ENCODE measurements at places on chromosomes 3 and 15. TPM values are rescaled to one million over a fixed set of nuclear protein-coding genes. Genes with fewer than 3 reads are reported as not detected.

DNA sequence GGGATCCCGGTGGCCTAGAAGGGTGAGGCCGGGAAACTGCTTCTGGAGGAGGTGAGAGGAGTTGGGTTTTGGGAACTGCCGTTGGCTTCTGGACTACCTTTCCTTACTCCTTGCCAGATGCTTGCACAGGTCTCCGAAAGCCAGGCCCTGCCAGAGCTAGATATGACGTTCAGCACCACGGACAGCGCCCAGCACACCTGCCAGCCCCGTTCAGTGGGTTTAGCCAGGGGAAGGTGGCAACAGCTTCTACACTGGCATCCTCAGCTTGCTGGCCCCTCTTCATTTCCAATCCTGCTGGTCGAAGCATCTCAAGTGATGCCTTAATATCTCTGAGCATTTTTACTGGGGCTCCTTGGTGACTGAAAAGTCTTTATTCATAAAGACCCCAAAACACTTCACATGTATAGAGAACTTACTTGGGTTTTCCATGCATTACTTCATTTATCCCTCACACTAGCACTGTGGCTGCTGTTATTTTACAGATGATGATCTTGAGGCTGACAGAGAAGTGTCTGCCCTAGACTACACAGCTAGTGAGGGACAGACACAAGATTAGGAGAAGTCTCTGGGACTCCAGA, 21.9 kb downstream of the HCN4 start:
- peak; percentile 73 for DNase-seq

- no peak for DNase-seq
Observed at GRCh38 chr3:14363991-14364390, 38.4 kb upstream of the SLC6A6 start.

GRCh38 chr3:151130428-151130827, 45.0 kb downstream of the MED12L start:
- no peak for DNase-seq

DNA sequence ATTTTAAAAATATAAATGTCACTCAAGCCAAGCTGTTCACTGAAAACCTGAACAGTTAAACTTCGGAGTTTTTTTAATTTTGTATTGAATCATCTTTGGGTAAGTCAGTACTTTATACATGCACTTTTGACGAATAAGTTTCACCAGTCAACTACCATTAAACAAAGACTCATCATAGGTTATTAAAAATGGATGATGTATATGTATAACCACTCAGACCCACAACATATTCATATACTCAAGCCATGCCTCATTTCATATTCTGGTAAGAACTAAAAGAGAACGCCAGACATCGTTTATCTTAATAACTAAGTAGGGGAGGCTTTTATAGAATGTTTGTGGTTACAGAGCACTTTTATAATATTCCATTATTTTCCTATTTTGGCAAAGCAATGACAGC, 18.3 kb downstream of the MSL2 start:
- no peak for DNase-seq

GRCh38 chr15:25529774-25530173, 91.0 kb upstream of the UBE3A start:
- DNase-seq = no peak

GRCh38 chr3:78887029-78887428, 880.8 kb downstream of the ROBO1 start:
- no peak for DNase-seq

GRCh38 chr15:99197856-99198255, 51.5 kb downstream of the TTC23 start:
- no peak for DNase-seq

- no peak for DNase-seq
Observed at GRCh38 chr15:70192490-70192889, 94.8 kb upstream of the TLE3 start.

- no peak for DNase-seq
Observed at GRCh38 chr3:178302966-178303930, 233.0 kb upstream of the KCNMB2 start.

GRCh38 chr3:48232734-48233133, 8.2 kb upstream of the ZNF589 start:
- peak; percentile 66 for DNase-seq

- peak; percentile 71 for DNase-seq
Observed at GRCh38 chr15:78709263-78709882, 68.4 kb upstream of the CHRNB4 start.

GRCh38 chr3:149770246-149770645, 18.0 kb upstream of the COMMD2 start:
- no peak for DNase-seq

- DNase-seq = no peak
Observed at GRCh38 chr3:114800272-114801031, 346.6 kb downstream of the ZBTB20 start.

DNA sequence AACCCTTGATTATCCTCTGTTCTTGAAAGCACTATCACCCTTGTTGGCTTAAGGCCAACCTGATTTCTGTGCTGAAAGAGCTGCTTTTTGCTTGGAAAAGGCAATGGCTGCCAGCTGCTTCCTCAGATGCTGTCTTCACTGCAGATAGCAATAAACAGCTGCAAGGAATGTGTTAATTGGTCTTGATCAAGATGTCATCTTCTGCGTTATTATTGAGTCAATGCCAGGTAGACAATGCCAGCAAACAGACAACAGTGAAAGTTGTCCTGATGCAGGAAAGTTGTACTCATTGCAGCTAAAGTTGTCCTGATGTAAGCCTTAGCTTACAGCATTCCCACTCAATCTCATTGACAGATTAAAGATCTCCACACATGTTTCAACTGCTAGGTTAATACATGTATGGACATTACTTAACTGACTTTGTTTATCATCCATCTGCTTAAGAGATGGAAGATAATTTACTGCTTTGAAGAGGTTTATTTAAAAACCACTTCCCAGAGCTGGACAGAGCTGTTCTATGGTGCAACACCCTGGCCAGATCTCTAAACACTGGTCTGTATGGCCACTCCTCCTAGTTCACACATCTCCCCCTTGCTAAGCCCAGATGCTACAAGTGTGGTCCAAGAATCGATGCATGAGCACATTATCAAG, 251.0 kb upstream of the MCTP2 start:
- no peak for DNase-seq

DNA sequence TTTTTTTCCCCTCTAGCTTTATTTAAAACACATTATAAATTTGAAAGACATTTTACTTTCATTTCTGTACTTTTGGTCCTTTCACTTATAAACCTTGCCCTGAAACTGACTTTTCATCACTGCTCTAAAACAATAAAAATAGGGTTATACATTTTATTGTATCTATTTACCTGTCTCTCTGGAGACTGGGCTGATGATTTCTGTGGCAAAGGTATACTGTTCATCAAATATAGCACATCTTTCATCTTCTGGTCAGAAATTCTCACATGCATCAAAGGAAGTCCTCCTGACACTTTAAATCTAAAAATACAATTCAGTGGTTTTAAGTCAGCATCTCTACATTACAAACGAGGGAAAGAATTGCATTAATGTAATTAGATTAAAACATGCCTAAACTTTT, 86.1 kb downstream of the VPS13C start:
- DNase-seq = no peak

- peak; percentile 56 for DNase-seq
Observed at GRCh38 chr3:161409069-161409468, 37.8 kb upstream of the SPTSSB start.

DNA sequence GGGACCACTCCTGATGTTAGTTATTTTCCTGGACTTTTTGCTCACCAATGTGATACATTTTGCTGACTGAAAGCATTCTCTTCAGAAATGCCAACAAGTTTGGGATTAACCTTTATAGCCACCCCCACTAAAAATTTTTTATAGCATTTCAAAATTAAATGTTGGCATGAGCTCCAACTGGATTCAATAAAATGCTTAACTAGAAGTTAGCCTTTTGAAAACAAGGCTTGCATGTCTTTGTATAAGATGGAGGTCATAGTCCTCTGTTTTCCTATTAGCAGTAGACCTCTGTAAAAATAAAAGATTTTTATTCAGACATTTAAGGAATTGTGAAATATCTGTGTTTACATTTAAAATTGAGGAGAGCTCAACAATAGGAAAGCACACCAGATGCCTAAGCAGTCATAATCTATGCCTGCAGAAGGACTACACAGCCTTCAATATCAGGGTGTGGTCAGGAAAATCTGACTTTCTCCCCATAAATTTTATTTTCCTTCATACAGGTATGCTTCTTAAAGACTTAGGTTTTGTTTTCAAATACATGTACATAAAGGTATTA, 87.2 kb downstream of the DNAJC13 start:
- DNase-seq = no peak

DNA sequence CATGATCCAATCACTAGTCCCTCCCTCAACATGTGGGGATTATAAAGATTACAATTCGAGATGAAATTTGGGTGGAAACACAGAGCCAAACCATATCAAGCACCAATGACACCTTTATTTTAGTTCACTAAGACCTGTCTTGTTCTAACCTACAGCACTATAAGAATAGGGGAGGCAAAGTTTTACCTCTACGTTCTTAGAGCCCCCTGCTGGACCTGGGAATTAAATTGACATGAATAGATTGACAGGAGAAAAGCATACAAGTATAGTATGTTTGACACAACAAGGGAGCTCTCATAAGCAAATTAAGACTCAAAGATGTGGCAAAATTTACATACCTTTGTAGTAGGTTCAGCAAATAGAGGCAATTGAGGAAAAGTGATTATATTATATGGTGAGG, 974.4 kb upstream of the ALCAM start:
- no peak for DNase-seq

DNA sequence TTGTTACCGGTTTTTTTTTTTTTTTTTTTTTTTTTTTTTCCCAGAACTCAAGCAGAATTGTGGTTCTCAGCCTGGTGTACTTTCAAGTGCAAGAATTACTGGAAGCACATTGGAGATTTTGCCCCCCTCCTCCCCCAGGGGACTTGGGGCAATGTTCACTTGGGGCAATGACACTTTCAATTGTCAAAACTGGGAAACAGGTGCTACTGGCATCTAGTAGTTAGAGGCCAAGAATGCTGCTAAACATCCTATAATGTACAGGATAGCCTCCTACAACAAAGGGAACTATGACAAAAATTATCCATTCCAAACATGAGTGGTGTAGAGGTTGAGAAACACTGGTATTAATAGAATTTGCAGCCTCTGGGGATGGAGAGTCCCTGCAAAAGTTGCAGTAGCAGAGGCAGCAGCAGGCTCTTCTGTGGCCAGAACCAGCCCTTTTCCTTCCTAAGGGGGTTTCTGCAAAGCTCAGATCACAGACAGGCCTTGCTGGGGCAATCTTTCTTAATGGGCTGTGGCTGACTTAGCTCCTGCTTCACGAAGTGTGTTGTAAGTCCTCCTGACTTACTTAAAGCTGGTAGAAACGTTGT, 144.3 kb upstream of the MRPS22 start:
- no peak for DNase-seq

DNA sequence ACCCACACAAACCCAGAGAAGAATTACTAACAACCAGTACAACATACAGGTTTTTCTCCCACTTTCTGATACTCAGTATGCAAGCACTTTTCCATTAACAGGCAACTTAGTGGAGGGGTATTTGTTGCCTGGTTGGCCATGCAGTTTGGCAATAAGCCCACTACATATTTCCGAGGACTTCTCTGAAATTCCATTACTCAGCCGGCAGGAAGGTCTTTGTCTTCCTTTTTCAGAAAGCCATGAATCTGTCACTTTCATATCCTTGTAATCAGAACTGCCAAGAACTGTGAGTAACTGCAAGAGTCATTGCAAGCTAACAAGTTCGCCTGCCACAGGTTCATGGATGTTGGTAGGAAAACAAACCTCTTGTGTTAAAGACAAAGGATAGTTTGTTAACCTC, 422.3 kb upstream of the ROBO1 start:
- no peak for DNase-seq

GRCh38 chr3:12445523-12446240, 38.6 kb upstream of the TSEN2 start:
- no peak for DNase-seq

- DNase-seq = no peak
Observed at GRCh38 chr15:55151631-55152030, 45.1 kb downstream of the RSL24D1 start.

DNA sequence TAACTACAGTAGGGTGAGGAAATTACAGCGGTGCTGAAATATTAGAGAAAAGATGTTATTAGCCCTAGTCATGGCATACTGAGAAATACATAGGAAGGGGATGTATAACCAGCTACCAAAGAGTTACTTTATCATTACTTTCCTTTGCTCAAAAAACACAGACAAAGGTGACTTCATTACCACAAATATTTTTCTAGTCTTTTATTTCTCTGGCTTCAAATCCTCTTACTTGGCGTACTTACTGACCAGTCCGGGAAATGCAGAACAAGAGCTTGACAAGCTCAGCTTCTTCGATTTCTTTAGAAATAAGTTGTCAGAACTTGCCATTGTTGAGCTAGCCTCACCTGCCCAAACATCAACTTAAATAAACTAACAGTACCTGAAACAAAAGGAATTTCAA, 142.1 kb upstream of the TMCO5A start:
- no peak for DNase-seq

GRCh38 chr3:185880600-185880999, 55.8 kb upstream of the IGF2BP2 start:
- no peak for DNase-seq

- DNase-seq = no peak
Observed at GRCh38 chr3:124699686-124700396, 30.4 kb upstream of the UMPS start.

Gene IQCF2
- not detected for total RNA-seq

Gene CD47
- 161 TPM for total RNA-seq

Gene SLC12A8
- total RNA-seq = 0.10 TPM

Gene ZPLD1
- not detected for total RNA-seq

Gene UNC13C
- not detected for total RNA-seq

Gene ANKUB1
- total RNA-seq = not detected

Gene FBLN2
- not detected for total RNA-seq

Gene SLC28A2
- not detected for total RNA-seq

Gene HTR3E
- total RNA-seq = not detected

Gene XCR1
- total RNA-seq = not detected

Gene REC114
- not detected for total RNA-seq

Gene USP50
- not detected for total RNA-seq

Gene GRK7
- total RNA-seq = not detected

Gene SKOR1
- 0.29 TPM for total RNA-seq

Gene GOLGA6D
- total RNA-seq = not detected

Gene DNAJA4
- total RNA-seq = 28.5 TPM

Gene RLBP1
- not detected for total RNA-seq

Gene MCTP2
- 17.0 TPM for total RNA-seq

Gene INKA1
- total RNA-seq = 0.46 TPM

Measured in activated CD4-positive, alpha-beta T cell treated with anti-CD3 and anti-CD28 coated beads, Interleukin-2, amount 10 ng/mL, durations not matched to agents 7 days and 5 days (primary cell).